ENCODE measurements at places on chromosomes 3 and 15.

- DNase-seq = no peak
Observed at GRCh38 chr3:39362812-39363211, 20.4 kb upstream of the SLC25A38 start.

DNA sequence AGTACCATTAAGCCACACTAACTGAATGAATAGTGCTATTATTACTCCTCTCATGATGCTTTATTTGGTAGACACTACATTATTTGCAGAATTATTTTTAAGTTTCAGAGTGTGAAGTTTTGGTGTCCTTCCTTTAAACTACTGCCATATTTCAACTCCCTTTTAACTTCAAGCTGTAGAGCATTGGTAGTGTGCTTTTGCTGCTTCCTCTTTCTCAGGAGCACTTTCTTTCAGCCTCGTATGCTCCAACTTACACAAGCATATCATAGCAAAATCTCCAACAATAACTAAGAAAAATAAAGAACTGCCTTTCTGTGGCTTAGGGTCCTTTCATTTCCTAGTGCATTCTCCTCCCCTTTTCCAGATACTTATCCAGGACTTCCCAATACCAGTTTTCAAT, 476.4 kb upstream of the AGTR1 start:
- DNase-seq = no peak

- DNase-seq = no peak
Observed at GRCh38 chr3:124243177-124243859, 251.4 kb upstream of the ROPN1 start.

- DNase-seq = no peak
Observed at GRCh38 chr15:68208636-68209240, 3.6 kb upstream of the CALML4 start.

GRCh38 chr3:39183211-39184080, 8.9 kb downstream of the XIRP1 start:
- DNase-seq = no peak

GRCh38 chr3:86147119-86147518, 843.8 kb downstream of the VGLL3 start:
- DNase-seq = no peak

- no peak for DNase-seq
Observed at GRCh38 chr3:11517601-11518000, 126.1 kb downstream of the VGLL4 start.

GRCh38 chr15:77844798-77845446, 212.2 kb upstream of the LINGO1 start:
- DNase-seq = no peak

- DNase-seq = no peak
Observed at GRCh38 chr3:72077473-72078259, 292.7 kb upstream of the PROK2 start.

- no peak for DNase-seq
Observed at GRCh38 chr3:118977671-118978392, 56.8 kb downstream of the IGSF11 start.

GRCh38 chr3:72924055-72924454, 36.2 kb downstream of the GXYLT2 start:
- no peak for DNase-seq

GRCh38 chr3:53255423-53255774, 423 bp downstream of the TKT start:
- DNase-seq = no peak

GRCh38 chr3:159751146-159751545, 237.5 kb upstream of the IL12A start:
- no peak for DNase-seq

- peak; percentile 8 for DNase-seq
Observed at GRCh38 chr3:55434789-55435188, 52.3 kb downstream of the WNT5A start.

DNA sequence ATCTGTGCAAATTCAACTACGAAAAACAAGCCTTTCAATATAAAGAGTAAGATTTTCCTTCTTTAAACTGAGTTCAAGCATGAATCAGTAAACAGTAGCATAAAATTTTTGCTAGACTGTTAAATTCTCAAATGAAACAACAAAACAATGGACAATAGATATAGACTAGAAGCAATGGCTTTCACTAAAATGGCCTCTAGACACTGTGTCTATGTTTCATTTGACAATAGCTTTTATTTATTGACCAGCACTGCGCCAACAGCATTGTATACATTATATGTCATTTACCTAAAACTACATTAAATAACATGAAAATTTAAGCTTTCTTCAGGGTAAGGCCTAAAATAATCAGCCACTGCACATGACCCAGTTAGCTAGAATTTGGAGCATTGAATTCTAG, 148.5 kb downstream of the DUT start:
- no peak for DNase-seq

GRCh38 chr3:81268526-81268925, 492.9 kb downstream of the GBE1 start:
- DNase-seq = peak; percentile 53

DNA sequence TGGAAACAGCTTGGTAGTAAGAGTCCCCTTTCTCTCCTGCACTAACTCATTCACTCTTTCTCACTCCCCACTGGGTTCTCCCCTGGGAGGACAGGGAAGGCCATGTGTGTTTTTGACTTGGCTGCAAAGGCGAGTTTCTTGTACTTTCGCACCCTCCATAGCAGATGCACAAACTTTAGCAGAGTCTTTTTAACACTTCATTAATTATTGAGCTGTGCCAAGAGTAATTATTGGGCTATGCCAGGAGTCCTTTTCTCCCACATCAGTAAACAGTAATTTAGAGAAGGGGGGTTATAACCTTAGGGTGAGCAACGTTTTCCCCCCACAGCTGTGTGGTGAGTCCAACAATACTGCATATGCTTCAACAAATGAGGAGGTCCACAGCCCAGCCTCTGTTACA, 224.4 kb upstream of the ATP11B start:
- no peak for DNase-seq

- DNase-seq = no peak
Observed at GRCh38 chr3:37899711-37900306, 38.1 kb downstream of the CTDSPL start.

DNA sequence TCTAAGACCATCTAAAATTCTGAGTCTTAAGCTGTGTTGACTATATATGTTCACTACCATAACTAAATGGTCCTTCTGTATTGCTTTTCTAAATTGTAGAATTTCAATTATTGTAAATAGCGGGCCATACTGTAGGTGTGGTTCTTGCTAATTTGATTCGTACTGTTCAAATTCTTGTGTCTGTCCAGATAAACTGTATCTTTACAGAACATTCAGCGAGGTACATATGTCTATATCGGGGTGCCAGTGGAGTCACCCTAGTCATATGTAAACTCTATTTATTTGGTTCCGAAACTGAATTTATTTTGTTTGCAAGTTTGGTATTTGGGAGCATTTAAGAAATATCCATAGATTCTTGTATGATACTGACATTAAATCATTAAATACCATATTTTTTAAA, 69.0 kb downstream of the IGF1R start:
- no peak for DNase-seq

- DNase-seq = no peak
Observed at GRCh38 chr3:126497956-126498355, 19.6 kb downstream of the UROC1 start.

- DNase-seq = no peak
Observed at GRCh38 chr3:122619040-122619439, 41.6 kb downstream of the PARP15 start.

- DNase-seq = no peak
Observed at GRCh38 chr3:69970827-69971226, 28.7 kb upstream of the SAMMSON start.

GRCh38 chr3:108940568-108941263, 13.0 kb downstream of the GUCA1C start:
- peak; percentile 70 for DNase-seq

- peak; percentile 40 for DNase-seq
Observed at GRCh38 chr3:72997421-72997961, 880 bp downstream of the PPP4R2 start.

DNA sequence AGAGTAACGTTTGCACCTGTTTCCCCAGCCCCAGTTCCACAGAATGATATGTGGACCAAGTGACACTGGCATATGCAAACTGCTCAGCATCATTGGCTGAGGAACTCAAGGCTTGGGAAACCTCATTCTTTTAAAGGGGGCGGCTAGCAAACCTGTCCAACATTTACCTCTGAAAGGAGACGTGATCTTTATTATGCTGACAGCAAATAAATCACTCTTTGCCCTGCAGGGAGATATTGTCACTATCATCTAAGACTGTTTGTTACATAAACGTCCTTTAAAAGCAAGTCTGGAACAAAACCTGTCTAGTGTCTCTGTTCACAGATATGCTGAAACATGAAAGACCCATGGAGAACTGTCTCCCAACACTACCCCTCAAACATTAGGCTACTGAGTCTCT, 21.5 kb downstream of the CA12 start:
- DNase-seq = no peak

DNA sequence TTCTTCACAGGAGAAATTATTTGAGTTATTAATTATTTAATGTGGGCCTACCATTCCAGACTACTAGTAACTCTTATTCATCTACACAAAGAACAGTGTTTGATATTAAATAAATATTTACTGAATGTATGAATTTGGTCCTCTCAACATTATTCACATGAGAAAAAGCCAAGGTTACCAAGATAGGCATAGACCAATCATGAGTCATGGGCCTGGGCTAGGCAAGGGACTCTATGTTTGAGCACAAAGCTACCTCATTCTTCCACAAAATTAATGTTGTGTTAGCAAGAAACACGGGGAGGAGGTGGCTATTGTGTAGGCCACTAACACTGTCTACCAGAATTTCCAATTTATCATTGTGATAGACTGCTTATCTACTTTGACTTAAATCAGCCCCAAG, 115.7 kb downstream of the SERPINI1 start:
- no peak for DNase-seq

DNA sequence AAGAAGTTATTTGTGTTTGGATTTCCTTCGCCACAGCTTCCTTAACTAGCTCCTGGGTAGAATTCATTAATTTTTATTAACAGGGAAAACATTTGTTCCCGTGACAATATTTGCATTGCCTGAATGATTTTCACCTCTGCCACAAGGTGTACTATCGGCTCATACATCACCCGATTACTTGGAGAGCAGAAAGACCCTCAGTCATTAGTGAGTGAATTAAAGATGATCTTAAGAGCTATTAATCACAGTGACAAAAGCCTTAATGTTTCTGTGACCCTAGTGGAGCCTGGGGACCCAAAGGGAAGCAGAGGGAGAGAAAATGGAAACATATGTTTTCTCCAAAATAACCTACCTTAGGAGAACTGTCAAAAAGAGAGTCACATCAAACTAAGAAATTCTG, 228.3 kb downstream of the MECOM start:
- DNase-seq = no peak

DNA sequence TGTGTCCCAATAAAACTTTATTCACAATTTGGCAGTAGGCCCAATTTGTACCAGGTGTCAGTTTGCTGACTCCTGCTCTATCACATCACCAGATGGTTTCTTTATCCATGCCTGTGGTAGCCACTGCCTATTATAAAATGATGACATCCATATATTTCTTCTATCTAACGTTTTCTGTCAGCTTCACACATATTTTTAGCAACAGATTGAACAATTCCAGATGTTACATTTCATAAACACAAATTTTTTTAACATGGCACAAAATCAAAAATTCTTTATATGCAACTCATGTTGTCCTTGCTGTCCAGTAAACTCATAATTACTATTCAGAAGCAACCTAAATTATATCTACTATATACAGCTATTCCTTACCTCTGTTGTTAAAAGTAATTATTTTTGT, 1371.6 kb downstream of the NSUN3 start:
- no peak for DNase-seq

DNA sequence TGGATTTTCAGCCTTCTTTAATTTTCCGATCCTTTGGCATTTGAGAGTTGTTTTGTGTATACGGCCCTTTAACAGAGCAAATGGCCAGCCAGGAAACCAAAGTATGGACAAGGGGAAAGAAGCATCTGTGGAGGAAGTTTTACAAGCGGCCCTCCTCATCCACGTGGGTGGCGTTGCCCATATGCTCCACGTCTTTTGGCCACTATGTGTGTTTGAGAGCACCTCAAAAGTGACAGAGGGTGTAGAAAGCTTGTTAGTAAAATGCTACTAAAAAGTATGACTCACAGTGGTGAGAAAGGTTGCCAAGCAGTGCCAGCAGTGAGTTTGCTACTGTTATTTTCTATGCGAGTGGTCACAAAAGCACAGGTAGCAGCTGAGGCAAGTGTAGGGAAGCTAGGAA, 451.8 kb upstream of the NPAP1 start:
- DNase-seq = no peak

- DNase-seq = no peak
Observed at GRCh38 chr3:18334837-18335601, 90.1 kb downstream of the SATB1 start.

- DNase-seq = no peak
Observed at GRCh38 chr3:113008117-113008516, 17.3 kb downstream of the GTPBP8 start.

DNA sequence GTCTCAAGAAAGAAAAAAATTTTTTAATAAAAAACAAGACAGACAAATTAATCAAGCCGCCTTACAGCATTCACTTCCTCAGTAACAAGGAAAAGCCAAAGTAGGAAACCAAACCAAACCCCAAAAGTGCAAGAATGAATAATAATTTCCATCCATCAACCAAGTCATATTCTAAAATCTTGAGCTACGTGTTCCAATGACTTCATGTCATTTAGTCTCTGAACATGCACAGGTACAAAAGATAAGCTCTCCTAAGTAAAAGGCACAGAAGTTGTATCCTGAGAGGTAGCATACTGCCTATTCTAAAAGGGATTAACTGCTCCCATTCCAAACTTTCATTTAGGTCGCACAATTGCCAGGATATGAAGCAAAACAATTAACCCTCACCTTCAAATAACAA, 29.7 kb downstream of the SLC4A7 start:
- DNase-seq = no peak

DNA sequence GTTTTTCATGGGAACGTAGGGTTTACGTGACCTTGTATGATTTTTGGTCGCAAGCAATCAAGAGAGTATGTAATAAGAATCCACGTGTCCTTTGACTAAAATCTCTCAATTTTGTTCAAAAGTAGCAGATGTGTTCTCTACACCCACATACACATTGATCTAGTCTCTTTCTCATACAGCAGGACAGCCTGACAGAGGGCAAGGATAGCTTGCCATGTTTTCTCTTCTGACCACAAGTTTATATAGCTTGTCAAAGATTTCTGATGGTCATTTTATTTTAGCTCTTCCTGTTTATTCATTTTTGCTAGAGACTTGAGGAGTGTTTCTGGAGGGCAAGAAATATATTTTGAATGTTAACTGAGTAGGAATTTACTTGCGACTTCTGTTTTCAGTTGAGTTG, 570.2 kb upstream of the ALCAM start:
- no peak for DNase-seq

DNA sequence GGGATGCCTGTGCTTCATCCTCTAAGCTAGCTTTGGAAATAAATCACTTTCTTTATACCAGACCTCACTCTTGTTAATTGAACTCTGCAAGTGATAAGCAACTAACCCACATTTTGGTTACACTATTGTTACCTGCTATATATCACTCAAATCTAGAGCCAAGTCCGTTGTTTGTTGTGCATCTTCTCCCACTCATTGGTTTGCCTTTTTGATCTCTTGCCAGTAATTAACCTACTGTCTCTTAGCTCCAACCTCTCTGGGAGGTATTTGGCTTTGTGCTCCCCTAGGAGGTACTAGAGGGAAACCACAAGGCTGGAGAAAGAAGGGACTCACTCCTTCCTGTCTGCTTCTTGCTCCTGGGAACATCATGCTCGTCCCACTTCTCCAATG, 12.8 kb upstream of the CRBN start:
- DNase-seq = no peak

Measured in RCC 7860 (cell line).